ENCODE measurements at places on chromosomes 3 and 15.

DNA sequence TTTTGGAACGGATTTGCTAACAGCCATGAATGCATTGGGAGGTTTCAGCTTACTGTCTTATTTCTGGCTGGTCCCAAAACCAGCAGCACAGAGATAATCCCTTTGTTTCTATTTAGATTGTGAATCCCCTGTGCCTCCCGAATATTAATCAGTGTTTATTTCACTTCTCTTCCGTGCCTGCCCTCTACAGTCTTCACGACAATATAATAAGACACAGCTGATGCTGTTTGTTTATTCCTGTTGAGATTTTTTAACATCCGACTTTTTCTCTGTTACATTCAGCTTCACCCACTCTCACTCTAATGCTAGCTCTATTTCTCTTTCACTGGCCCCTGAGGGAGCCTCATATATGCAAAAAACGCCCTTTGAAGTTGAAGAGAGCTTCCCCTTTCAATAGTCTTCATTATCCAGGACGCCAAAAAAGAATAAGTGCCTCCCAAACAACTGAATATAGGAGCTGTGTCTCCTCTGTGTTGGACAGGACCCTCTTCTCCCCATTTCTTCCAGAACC lies 995.3 kb downstream of the ROBO2 start:
- no peaks in the 10 kb centered on the region for H3K4me1 ChIP-seq
- no peak overlapping the region for H3K4me3 ChIP-seq
- no peak for DNase-seq
- no peak overlapping the region for H3K27ac ChIP-seq
- H3K36me3 ChIP-seq, result no peaks in the 10 kb centered on the region
- H3K27me3 ChIP-seq, result no peaks in the 10 kb centered on the region

- H3K27ac ChIP-seq, result no peak overlapping the region
- no peaks in the 10 kb centered on the region for H3K36me3 ChIP-seq
These were observed 37.2 kb upstream of the TSEN2 start for GRCh38 chr3:12447075-12447474.

DNA sequence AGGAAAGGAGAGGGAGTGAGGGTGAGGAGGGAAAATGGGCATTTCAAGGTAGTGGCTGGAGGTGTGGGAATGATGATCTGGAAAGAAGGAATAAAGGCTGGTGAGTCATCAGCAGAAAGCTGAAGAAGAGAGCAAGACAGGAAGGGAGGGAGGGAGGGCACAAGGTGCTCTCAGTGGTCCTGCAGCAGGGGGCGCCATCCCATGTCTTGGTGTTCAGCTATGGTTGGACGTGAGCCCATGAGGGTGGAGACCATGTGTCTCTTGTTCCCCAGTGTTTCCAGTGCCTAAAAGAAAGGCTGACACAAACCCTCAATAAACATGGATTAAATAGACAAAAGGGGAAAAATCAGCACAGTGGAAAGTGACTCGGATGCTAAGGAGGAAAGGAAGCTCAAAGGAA lies 228.5 kb downstream of the NTRK3 start:
- no peak overlapping the region for H3K27ac ChIP-seq
- DNase-seq, result no peak

DNA sequence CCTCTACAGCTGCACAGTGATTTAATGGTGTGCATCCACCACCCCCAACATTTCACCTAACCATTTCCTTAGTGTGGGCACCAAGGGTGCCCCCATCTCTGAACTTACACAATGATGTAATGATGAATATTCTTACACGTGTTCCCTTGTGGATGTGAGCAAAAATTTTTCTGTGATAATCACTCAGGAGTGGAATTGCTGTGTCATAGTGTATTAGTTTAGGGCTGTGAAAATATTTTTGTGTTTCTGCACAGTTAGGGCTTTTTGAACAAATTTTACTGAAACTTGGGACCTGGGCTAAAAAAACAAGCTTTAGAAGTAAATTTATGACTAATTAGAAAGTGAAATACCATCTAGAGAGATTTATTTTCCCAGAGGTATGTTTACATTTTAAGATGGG lies 134.5 kb upstream of the CCNL1 start:
- H3K4me1 ChIP-seq, result no peaks in the 10 kb centered on the region
- no peaks in the 10 kb centered on the region for H3K36me3 ChIP-seq
- no peak for DNase-seq
- H3K27ac ChIP-seq, result no peak overlapping the region
- no peaks in the 10 kb centered on the region for H3K27me3 ChIP-seq

Measured in K562 (cell line).